ENCODE measurements at places on chromosomes 2 and 18. TPM values are rescaled to one million over a fixed set of nuclear protein-coding genes. Genes with fewer than 3 reads are reported as not detected.

The RPRM gene
- not detected for total RNA-seq

The ACVR1C gene
- 0.18 TPM for total RNA-seq

The FAM237A gene
- total RNA-seq = not detected

The FBXO41 gene
- 0.83 TPM for total RNA-seq

DNA sequence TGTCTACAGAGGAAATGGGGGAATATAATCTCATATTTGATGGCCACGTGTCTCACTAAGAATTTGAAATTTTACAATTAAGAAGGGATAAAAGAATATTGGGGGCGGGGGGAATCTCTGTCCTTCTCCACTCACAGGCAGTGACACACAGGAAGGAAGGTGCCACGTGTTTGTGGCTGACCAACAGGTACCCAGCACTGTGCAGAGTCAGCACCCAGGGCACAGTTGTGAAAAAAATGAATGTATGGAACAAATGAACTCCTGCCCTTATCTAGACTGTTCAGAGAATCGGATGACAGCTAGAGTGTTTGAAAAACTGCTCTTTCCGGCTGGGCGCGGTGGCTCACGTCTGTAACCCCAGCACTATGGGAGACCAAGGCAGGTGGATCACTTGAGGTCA, 317.0 kb upstream of the MYT1L start:
- no peak for DNase-seq
